Naive B cell (primary cell): ENCODE measurements at places on chromosomes 6 and 20.

- no peak overlapping the region for H3K4me3 ChIP-seq
- DNase-seq = no peak
- peaks cover 14% of the 10 kb centered on the region for H3K36me3 ChIP-seq
- H3K27me3 ChIP-seq = no peaks in the 10 kb centered on the region
- H3K4me1 ChIP-seq = peaks cover 4% of the 10 kb centered on the region
Measured at GRCh38 chr6:149035766-149036165, 281.7 kb upstream of the TAB2 start.

DNA sequence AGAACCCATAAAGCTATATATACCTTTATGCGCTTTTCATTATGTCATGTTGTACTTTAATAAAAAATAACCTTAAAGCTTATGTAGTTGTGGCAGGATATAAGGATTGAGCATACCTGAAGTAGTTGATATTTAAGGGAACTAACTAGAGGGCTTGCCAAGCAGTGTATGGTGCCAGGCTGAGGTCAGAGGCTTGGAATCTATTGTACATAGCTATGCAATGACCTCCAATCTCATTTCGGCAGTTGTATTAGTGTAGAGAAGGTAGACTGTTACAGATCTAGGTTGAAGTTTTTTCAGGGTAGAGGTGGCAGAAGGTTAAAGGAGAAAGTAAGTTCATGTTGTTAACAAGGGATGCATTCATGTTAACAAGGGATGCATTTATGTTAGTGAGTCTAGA, 397.7 kb upstream of the HS3ST5 start:
- H3K27ac ChIP-seq = no peak overlapping the region
- no peak overlapping the region for H3K4me3 ChIP-seq
- no peak for DNase-seq
- no peaks in the 10 kb centered on the region for H3K4me1 ChIP-seq
- H3K27me3 ChIP-seq = no peaks in the 10 kb centered on the region

DNA sequence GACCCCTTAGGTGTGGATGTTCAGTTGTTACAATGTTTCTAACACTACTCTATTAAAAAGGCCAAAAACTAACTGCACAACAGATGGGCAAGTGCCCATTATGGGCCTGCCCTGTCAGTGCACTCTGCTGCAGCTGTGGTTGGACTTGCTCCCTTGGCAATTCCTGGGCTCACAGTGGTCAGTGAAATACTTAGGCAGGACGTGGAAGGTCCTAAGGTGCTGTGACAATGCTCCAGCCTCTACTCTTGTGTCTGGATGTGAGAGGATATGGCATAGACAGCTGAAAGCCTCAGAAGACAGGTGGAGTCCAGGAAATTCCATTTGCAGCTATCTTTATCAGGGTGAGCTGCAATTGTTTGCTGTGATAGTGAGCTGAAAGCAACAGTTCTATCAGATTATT, 136.5 kb upstream of the OLIG3 start:
- H3K36me3 ChIP-seq = no peaks in the 10 kb centered on the region
- H3K27ac ChIP-seq = no peak overlapping the region
- no peak for DNase-seq
- H3K4me3 ChIP-seq = no peak overlapping the region
- H3K4me1 ChIP-seq = no peaks in the 10 kb centered on the region

DNA sequence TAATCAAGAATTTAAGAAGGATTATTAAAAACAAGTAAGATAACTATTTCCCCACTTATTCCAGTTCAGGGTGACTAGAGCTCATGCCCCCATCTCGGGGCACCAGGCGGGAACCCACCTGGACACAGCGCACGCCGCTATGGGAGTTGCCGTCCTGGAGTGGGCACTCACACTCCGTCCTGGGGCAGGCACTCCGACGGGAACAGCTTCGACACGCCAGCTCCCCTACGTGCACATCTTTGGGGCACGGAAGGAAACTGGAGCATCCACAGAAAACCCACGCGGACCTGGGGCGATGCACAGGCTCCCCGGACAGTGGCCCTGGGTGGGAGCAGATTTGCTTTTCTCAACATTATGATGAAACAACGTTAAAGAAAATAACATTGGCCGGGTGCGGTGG, 52.0 kb upstream of the GATA5 start:
- H3K27me3 ChIP-seq = peaks cover 13% of the 10 kb centered on the region
- DNase-seq = no peak
- no peak overlapping the region for H3K4me3 ChIP-seq
- H3K27ac ChIP-seq = no peak overlapping the region
- no peaks in the 10 kb centered on the region for H3K36me3 ChIP-seq

DNA sequence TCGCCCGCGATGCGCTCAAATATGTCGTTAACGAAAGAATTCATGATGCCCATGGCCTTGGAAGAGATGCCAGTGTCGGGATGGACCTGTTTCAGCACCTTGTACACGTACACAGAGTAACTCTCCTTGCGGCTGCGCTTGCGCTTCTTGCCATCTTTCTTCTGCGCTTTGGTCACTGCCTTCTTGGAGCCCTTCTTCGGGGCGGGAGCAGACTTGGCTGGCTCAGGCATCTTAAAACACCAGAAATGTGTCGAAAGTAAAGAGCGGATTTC, 36.4 kb downstream of the HFE start:
- H3K27ac ChIP-seq = peak overlapping the region; percentile 99
- no peaks in the 10 kb centered on the region for H3K27me3 ChIP-seq
- H3K4me1 ChIP-seq = peaks cover 39% of the 10 kb centered on the region
- no peak for DNase-seq
- peak overlapping the region; percentile 97 for H3K4me3 ChIP-seq

DNA sequence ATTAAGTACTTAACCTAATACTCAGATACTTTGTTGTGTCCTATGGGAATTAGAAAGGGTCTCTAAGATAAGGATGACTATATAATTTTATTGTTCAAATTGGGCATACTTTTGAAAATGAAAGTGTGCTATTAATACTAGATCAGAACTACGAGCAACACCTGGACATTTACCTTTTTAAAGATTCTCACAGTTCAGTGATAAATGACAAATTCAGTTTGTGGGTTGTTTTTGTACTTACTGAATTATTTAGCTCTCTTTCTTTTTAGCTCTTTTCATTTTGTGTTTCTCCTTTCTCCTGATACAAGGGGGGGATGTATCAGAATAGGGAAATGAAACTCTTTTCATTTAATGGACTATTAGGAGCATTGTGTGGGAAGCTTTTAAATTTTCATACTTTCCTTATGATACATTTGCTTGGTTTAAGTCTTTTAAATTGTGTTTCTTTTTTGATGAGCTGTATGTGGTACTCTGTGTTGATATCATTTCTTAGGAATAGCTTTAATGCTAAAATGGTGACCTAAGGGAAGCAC, 47.5 kb downstream of the PHF3 start:
- H3K36me3 ChIP-seq = peaks cover 19% of the 10 kb centered on the region
- peaks cover 47% of the 10 kb centered on the region for H3K4me1 ChIP-seq
- DNase-seq = no peak
- H3K27ac ChIP-seq = peak overlapping the region; percentile 94
- H3K27me3 ChIP-seq = no peaks in the 10 kb centered on the region

GRCh38 chr6:138404666-138405337, 779 bp downstream of the HEBP2 start:
- DNase-seq = peak; percentile 39
- peak overlapping the region; percentile 86 for H3K4me3 ChIP-seq
- peaks cover 30% of the 10 kb centered on the region for H3K4me1 ChIP-seq
- H3K36me3 ChIP-seq = peaks cover 23% of the 10 kb centered on the region
- H3K27me3 ChIP-seq = no peaks in the 10 kb centered on the region

GRCh38 chr6:45714006-45714730, 301.5 kb downstream of the CLIC5 start:
- no peak overlapping the region for H3K27ac ChIP-seq
- H3K27me3 ChIP-seq = no peaks in the 10 kb centered on the region
- peaks cover 7% of the 10 kb centered on the region for H3K4me1 ChIP-seq
- no peak overlapping the region for H3K4me3 ChIP-seq
- H3K36me3 ChIP-seq = no peaks in the 10 kb centered on the region
- DNase-seq = no peak

DNA sequence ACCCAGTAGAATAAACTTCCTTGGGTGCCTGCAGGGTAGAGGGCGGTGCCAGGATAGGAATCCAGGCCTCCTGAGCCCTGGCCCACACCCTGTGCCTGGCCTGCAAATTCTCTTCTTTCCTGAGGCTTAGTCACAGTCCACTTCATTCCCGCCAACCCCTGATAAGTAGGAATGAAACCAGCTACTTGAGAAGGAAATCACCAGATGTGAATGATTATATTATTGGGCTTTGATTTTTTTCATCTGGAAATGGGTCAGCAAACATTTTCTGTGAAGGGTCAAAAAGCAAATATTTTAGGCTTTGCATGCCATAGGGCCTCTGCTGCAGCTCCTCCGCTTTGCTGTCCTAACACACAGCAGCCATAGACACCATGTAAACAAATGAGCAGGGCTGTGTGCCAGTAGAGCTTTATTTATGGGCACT, 50.2 kb downstream of the STK35 start:
- H3K4me3 ChIP-seq = no peak overlapping the region
- no peak overlapping the region for H3K27ac ChIP-seq
- H3K4me1 ChIP-seq = no peaks in the 10 kb centered on the region

GRCh38 chr6:11788043-11788442, 9.4 kb upstream of the ADTRP start:
- H3K27ac ChIP-seq = no peak overlapping the region
- H3K4me1 ChIP-seq = no peaks in the 10 kb centered on the region
- no peaks in the 10 kb centered on the region for H3K27me3 ChIP-seq
- H3K4me3 ChIP-seq = no peak overlapping the region

GRCh38 chr20:5001174-5002076, at the start of gene SLC23A2:
Gene SLC23A2, minus strand, starts transcription at chr20:5001510. Its CDS starts 68,948 bp downstream, at chr20:4932562.
- H3K36me3 ChIP-seq = no peaks in the 10 kb centered on the region
- H3K4me3 ChIP-seq = peak within 1 kb of the TSS; percentile 99
- peaks cover 44% of the 10 kb centered on the region for H3K4me1 ChIP-seq
- DNase-seq = peak; percentile 56
- no peaks in the 10 kb centered on the region for H3K27me3 ChIP-seq

GRCh38 chr6:72724545-72724944, 102.7 kb downstream of the KCNQ5 start:
- H3K27ac ChIP-seq = no peak overlapping the region
- H3K4me1 ChIP-seq = peaks cover 37% of the 10 kb centered on the region
- DNase-seq = no peak
- H3K36me3 ChIP-seq = no peaks in the 10 kb centered on the region

GRCh38 chr6:27237089-27237803, 10.3 kb upstream of the PRSS16 start:
- peak overlapping the region; percentile 69 for H3K27ac ChIP-seq
- peaks cover 42% of the 10 kb centered on the region for H3K36me3 ChIP-seq
- H3K4me1 ChIP-seq = peaks cover 10% of the 10 kb centered on the region

DNA sequence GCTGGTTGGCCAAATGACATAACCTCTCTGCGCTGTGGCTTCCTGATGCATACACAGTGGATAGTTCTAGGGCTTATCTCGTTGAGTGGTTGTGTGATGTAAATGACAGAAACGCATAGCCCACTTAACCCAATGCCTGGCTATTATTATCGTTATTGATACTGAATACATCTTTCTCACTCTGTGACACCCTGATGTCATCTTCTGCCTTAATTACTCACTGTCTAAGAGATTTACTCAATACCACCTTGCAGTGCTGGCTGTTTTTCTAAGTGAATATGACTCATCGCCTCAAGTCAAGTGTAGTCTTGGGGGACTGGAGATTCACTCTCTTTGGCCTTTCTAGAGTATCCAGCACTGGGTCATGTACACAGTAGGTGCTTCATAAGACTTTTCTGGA, 73.6 kb downstream of the NDUFAF5 start:
- H3K4me1 ChIP-seq = no peaks in the 10 kb centered on the region
- no peak for DNase-seq
- no peak overlapping the region for H3K4me3 ChIP-seq
- H3K27me3 ChIP-seq = peaks cover 6% of the 10 kb centered on the region
